Activated T-helper 1 cell treated with anti-CD3 and anti-CD28 coated beads, Interleukin-12 subunit alpha, Interleukin-12 subunit beta, Interleukin-2, Interleukin-4 antibody, amounts not matched to agents 30 ng/mL and 10 ng/mL and 1 ng/mL, durations not matched to agents 14 hours and 24 hours and 36 hours (primary cell): ENCODE measurements at places on chromosomes 5 and 9.
A peak's percentile ranks its signal among the peaks of the same experiment; 100 is the strongest.

GRCh38 chr5:140239939-140240700, 62.8 kb downstream of the PFDN1 start:
- H3K4me3 ChIP-seq = no peak overlapping the region
- no peak overlapping the region for H3K27ac ChIP-seq
- peak; percentile 41 for DNase-seq
- no peaks in the 10 kb centered on the region for H3K27me3 ChIP-seq
- peaks cover 3% of the 10 kb centered on the region for H3K36me3 ChIP-seq
- H3K4me1 ChIP-seq = peaks cover 9% of the 10 kb centered on the region

DNA sequence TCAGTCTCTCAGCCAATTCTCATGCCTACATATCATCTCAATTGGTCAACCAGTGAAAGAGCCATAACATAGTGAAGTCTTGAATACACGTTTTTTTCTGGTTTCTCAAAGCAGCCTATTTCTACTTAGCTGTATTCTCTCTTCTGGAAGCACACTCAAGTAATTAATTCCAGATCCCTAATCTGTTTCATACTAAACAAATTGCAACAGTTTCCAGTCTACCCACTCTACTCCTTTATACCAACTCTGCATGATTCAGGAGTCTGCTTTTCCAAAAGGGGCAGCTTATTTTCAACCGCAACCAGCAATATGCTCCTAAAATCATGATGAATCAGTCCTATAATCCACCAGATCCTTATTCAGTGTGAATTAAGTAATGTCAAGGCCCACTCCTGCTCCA, 211.7 kb downstream of the TLE1 start:
- H3K4me1 ChIP-seq = no peaks in the 10 kb centered on the region
- no peaks in the 10 kb centered on the region for H3K27me3 ChIP-seq
- H3K36me3 ChIP-seq = no peaks in the 10 kb centered on the region
- H3K4me3 ChIP-seq = no peak overlapping the region

GRCh38 chr5:177489119-177489716, 8.2 kb downstream of the PDLIM7 start:
- H3K36me3 ChIP-seq = peaks cover 27% of the 10 kb centered on the region
- no peak for DNase-seq
- H3K27me3 ChIP-seq = no peaks in the 10 kb centered on the region
- peaks cover 16% of the 10 kb centered on the region for H3K4me1 ChIP-seq
- no peak overlapping the region for H3K27ac ChIP-seq

- peaks cover 21% of the 10 kb centered on the region for H3K4me1 ChIP-seq
- no peak for DNase-seq
- H3K27ac ChIP-seq = no peak overlapping the region
- no peak overlapping the region for H3K4me3 ChIP-seq
- no peaks in the 10 kb centered on the region for H3K27me3 ChIP-seq
- H3K36me3 ChIP-seq = peaks cover 5% of the 10 kb centered on the region
Measured at GRCh38 chr5:173780235-173781234, 107.6 kb upstream of the CPEB4 start.

- no peaks in the 10 kb centered on the region for H3K36me3 ChIP-seq
- H3K27ac ChIP-seq = no peak overlapping the region
- H3K27me3 ChIP-seq = no peaks in the 10 kb centered on the region
- no peaks in the 10 kb centered on the region for H3K4me1 ChIP-seq
- H3K4me3 ChIP-seq = no peak overlapping the region
- no peak for DNase-seq
Measured at GRCh38 chr5:61394078-61394704, 62.1 kb downstream of the ZSWIM6 start.

GRCh38 chr9:97564291-97565175, 63.1 kb downstream of the TMOD1 start:
- H3K4me3 ChIP-seq = no peak overlapping the region
- H3K27ac ChIP-seq = no peak overlapping the region
- H3K27me3 ChIP-seq = peaks cover 3% of the 10 kb centered on the region
- peaks cover 2% of the 10 kb centered on the region for H3K36me3 ChIP-seq

DNA sequence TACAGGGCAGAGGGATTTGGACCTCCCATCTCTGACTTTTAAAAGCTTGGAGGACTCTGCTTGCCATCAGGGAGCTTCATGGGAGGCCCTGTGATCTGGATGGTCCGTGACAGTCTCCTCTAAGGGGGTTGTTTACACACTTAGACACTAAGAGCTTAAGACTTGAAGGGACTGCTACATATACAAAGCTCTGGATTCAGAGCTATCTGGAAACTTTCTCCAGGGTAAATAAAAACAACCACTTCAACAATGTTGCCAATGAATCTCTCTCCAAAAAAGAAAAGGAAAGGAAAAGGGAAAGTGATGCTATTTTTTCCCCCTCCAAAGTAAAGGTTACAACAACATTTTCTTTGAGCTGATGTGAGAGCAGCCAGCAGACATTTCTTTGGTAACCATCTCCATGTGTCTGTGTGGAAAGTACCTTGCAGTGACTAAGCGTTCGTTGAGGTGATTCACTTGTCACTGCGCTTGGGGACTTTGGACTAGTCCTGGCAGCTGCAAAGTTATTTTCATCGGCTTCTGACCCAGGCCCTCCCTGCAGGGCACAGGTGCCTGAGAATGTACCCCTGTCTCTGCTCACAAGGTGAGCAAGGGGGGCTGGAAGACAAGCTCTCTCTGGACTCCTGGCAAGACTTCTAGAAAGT, 262.1 kb upstream of the KLF4 start:
- no peak for DNase-seq
- H3K27me3 ChIP-seq = no peaks in the 10 kb centered on the region
- no peaks in the 10 kb centered on the region for H3K4me1 ChIP-seq
- no peak overlapping the region for H3K4me3 ChIP-seq

DNA sequence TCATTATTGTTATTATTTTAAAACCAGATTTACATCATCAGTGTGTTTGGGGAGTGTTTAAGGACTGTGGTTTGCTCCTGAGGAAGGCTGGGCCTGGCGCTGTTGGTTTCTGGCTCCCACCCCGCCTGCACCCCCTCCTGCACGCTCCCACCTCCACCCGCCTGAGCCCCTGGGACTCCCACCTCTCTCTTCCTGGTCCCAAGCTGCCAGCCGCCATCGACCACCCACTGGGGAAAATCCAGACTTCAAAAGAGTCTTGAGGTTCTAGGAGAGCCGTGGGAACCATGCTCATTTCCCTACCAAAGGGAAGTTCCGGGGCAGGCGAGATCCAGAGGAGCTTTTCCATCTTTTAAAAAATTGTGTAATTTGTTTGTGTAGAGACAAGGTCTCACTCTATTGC, 35.0 kb upstream of the FUBP3 start:
- H3K27me3 ChIP-seq = peaks cover 14% of the 10 kb centered on the region
- H3K4me3 ChIP-seq = no peak overlapping the region
- no peak overlapping the region for H3K27ac ChIP-seq
- H3K36me3 ChIP-seq = no peaks in the 10 kb centered on the region

- DNase-seq = no peak
- H3K27ac ChIP-seq = no peak overlapping the region
- H3K36me3 ChIP-seq = peaks cover 9% of the 10 kb centered on the region
- H3K4me1 ChIP-seq = peaks cover 12% of the 10 kb centered on the region
Measured at GRCh38 chr9:123073991-123074422, 40.5 kb downstream of the GPR21 start.

DNA sequence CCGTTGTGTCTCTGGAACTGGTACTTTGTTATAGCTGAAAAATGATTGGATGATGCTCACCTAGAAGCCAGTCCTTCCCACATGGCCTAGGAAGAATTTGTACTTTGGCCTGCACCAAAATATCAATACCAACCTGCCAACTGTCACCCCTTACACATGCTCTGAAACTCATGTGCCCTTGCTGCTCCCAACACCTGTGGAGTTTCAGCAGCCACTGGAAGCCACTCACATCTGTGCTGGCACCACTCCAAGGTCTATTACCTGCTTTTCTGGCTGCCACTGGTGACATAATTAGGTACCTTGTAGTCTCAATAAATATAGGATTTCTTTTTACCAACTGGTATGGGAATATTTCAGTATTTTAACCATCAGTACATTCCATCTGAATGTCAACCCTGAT, 363.6 kb downstream of the SH3GL2 start:
- H3K36me3 ChIP-seq = no peaks in the 10 kb centered on the region
- no peak for DNase-seq
- H3K27me3 ChIP-seq = no peaks in the 10 kb centered on the region
- no peaks in the 10 kb centered on the region for H3K4me1 ChIP-seq
- no peak overlapping the region for H3K4me3 ChIP-seq

DNA sequence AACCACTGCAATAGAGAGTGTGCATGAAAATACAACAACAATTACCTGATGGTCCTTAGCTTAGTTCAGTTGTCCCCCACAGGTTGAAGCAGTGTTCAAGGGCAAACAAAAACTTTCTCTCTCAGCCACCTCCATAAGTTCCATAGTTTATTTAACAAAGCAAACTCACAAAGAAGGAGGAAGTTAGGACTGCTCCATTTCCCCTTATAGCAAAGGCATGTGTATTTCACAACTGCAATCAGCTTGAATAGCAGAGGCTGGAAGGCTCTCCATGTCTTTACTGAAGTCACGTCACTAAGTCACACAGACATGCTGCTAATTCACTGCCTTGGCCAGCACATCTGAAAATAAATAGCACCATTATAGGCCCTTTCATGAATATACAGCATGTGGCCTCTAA, 43.3 kb downstream of the DOCK8 start:
- H3K27me3 ChIP-seq = peaks cover 7% of the 10 kb centered on the region
- peaks cover 5% of the 10 kb centered on the region for H3K4me1 ChIP-seq
- no peak overlapping the region for H3K4me3 ChIP-seq
- DNase-seq = no peak
- H3K36me3 ChIP-seq = peaks cover 15% of the 10 kb centered on the region

GRCh38 chr5:82720213-82721086, 356.7 kb downstream of the TMEM167A start:
- H3K4me3 ChIP-seq = no peak overlapping the region
- peaks cover 4% of the 10 kb centered on the region for H3K27me3 ChIP-seq
- H3K4me1 ChIP-seq = peaks cover 6% of the 10 kb centered on the region
- H3K27ac ChIP-seq = no peak overlapping the region
- peaks cover 2% of the 10 kb centered on the region for H3K36me3 ChIP-seq
- no peak for DNase-seq

DNA sequence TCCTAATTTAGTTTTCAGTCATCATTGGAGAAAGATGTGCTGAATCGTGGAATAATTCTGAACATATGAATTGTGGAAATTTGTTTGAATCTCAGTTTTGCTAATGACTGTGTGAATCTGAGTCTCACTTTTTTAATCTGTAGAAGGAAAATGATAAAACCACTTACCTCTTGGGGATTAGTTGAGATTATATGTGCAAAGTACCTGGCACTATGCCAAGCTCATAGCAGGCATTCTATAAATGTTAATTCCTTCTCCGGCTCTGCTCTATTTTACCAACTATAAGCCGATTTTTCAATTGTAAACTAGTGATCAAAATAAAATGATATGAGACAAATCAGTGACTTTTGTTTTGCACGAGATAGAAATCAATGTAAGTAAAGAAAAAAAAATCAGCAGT, 290.8 kb downstream of the TRPM3 start:
- peaks cover 2% of the 10 kb centered on the region for H3K27me3 ChIP-seq
- no peaks in the 10 kb centered on the region for H3K36me3 ChIP-seq
- no peak overlapping the region for H3K27ac ChIP-seq
- DNase-seq = no peak
- no peaks in the 10 kb centered on the region for H3K4me1 ChIP-seq
- no peak overlapping the region for H3K4me3 ChIP-seq

GRCh38 chr5:89946916-89947315, 462.6 kb downstream of the CETN3 start:
- H3K36me3 ChIP-seq = no peaks in the 10 kb centered on the region
- no peak overlapping the region for H3K4me3 ChIP-seq
- H3K4me1 ChIP-seq = no peaks in the 10 kb centered on the region

DNA sequence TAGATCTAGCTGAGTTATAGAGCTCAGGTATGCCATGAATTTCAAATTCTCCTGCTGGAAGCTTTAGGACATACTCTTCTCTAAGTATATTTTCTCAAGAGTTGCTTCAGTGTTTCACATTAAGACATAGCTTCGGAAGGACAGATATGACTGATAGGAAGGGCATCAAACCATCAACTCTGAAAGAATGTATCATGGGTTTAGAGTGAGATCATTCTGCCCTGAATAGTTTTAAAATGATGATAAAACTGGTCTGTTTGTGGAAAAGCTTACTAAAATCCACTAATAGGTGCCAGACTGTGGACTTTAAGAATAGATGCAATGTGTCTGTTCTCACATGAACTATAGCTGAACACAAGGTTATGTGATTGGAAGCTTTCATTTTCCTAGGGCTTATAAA, 8.4 kb downstream of the SPEF2 start:
- no peak overlapping the region for H3K4me3 ChIP-seq
- H3K27ac ChIP-seq = no peak overlapping the region
- H3K27me3 ChIP-seq = no peaks in the 10 kb centered on the region
- DNase-seq = no peak
- peaks cover 17% of the 10 kb centered on the region for H3K4me1 ChIP-seq
- peaks cover 9% of the 10 kb centered on the region for H3K36me3 ChIP-seq

DNA sequence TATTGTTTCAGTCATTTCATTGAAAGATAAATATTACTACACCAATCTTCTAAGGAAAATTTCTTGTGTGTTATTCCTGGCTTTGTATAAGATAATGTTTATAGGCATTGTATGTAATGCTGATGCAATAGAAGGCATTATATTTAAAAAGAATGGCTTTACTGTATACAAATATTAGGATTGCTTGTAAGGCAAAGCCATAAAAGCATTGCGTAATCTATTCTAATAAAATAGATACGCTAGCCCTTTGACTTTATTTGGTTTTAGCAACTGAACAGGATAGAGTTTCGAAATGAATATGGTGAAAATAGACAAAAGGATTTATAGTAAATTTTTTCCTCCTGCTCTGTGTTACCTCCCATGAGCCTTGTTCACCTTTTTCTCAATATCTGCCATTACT, 5.5 kb upstream of the LYSMD3 start:
- peaks cover 48% of the 10 kb centered on the region for H3K27me3 ChIP-seq
- H3K27ac ChIP-seq = no peak overlapping the region
- no peak overlapping the region for H3K4me3 ChIP-seq
- peaks cover 7% of the 10 kb centered on the region for H3K4me1 ChIP-seq

DNA sequence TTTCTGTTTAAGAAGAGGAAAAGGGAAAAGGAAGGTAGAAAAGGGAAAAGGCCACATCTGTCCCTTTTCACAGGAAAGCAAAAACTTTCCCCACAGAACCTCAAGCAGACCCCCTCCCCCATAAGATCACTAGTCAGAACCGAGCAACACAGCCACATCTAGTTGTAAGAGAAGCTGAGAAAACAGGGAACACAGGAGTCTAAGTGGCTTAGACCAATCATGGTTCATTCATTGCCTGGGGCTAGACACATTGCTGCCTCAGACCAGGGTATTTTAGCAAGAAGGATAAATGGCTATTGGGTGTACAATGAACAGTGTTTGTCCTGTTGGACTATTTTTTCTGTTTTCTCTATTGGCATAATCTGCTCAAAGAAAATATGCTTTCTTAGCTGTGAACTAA, 98.0 kb downstream of the ARL15 start:
- H3K36me3 ChIP-seq = no peaks in the 10 kb centered on the region
- H3K4me1 ChIP-seq = no peaks in the 10 kb centered on the region
- no peaks in the 10 kb centered on the region for H3K27me3 ChIP-seq
